Aorta (tissue), 5 donors: ENCODE measurements at places on chromosomes 11 and 22. TPM values are rescaled to one million over a fixed set of nuclear protein-coding genes. Genes with fewer than 3 reads are reported as not detected.

The OR51E2 gene
- polyA plus RNA-seq = not detected

The INS gene
- polyA plus RNA-seq = 17.2 TPM

The OR2AG2 gene
- not detected for polyA plus RNA-seq

DNA sequence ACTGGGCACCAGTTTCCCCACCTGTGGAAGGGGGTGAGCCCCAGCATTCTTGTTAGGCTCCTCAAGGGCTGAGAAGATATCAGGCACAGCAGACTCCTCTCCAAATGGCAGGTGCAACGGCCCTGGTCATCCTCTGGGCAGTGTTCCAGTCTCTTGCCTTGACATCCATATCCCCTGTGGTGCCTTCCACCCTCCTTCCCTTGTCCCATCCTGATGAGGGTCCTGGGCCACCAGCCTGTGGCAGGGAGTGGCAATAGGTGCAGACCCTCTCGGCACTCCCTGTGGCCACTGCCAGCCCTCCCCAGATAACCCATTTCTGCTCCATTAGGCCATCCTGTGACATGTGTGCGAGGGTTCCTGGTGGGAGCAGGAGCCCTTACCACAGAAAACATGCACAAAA is 78.8 kb upstream of the NECTIN1 start:
- no peaks in the 10 kb centered on the region for H3K36me3 ChIP-seq
- no peaks in the 10 kb centered on the region for H3K4me1 ChIP-seq
- H3K4me3 ChIP-seq = no peak overlapping the region
- DNase-seq = no peak
- H3K27ac ChIP-seq = no peak overlapping the region
- no peaks in the 10 kb centered on the region for H3K27me3 ChIP-seq

GRCh38 chr11:6260207-6260726 is 629 bp downstream of the CCKBR start:
- H3K27ac ChIP-seq = no peak overlapping the region
- no peaks in the 10 kb centered on the region for H3K4me1 ChIP-seq
- no peak for DNase-seq
- no peaks in the 10 kb centered on the region for H3K27me3 ChIP-seq
- no peaks in the 10 kb centered on the region for H3K36me3 ChIP-seq

The HBD gene
- polyA plus RNA-seq = not detected

DNA sequence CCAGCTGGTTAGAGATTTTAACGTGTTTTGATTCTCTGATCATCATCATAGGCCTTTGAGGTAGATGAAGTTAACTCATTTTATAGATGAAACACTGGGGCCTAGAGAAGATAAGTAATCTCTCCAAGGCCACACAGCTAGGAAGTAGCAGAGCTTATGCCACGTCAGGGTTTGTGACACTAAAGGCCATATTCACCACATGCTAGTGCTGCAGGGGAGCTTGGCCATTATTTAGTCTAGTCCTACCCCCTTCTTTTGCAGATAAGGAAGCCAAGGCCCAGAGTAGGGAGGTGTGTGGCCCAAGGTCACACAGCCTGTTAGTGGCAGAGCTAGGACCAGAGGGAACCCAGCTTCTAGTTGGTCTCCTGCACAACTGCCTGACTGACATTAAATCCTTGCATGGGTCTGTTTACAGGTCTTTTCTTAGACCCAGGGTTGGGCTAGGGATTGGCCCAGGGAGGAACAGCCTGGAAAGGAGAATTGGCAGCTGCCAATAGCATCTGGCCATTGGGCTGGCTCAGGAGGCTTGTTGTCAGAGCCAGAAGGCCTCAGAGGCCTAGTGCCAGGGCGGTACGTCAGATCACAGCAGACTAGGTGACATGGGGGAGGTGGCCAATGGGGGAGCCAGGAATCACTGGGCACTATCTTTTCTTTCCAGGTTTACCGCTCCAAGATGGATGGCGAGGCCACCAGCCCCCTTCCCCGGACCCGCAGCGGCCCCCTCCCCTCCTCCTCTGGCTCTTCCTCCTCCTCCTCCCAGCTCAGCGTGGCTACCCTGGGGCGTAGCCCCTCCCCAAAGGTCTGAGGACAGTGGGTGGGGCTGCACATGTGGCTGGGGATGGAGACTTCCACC is 36.0 kb downstream of the PHLDB1 start:
- peak overlapping the region; percentile 7 for H3K27ac ChIP-seq
- no peak for DNase-seq
- H3K4me1 ChIP-seq = no peaks in the 10 kb centered on the region
- no peaks in the 10 kb centered on the region for H3K27me3 ChIP-seq
- peaks cover 12% of the 10 kb centered on the region for H3K36me3 ChIP-seq

DNA sequence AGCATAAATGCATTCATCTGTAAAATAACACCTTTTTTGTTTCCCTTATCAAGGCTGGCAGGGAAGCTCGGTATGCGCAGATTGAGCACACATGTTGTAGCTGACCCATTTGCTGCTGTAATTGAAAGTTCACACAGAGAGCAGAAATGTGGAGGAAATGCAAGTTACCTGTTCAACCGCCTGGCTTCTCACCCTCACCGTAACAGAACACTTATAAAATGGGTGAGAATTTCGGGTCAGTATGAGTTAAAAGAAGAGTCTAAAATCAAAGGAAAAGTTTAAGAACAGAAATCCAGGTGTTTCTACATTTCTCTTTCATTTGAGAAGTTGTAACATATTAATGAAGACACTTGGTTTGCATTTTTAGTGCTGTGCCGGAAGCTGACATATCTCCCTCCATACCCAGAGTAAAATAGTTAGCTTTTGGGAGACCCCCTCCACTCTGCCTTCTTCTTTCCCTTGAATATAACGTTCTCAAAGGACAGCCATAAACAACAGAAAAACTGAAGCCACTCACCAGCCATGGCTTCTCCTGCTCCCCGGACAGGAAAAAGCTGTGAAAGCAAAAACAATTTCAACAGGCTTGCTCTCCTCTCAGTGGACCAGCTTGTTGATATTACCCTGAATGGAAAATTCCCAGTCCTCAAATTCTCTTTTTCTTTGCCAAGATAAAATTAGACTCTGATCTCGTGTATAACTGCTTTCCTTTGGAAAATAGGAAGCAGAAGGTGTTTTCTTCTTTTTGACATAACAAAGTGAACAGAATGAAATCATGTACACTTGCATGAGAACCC is at the start of gene CASP12:
Gene CASP12 (minus strand): TSS at position 570 of the 794 bp plus-strand sequence.
- no peaks in the 10 kb centered on the region for H3K27me3 ChIP-seq
- no peak for DNase-seq
- H3K4me1 ChIP-seq = peaks cover 6% of the 10 kb centered on the region
- H3K27ac ChIP-seq = peak within 1 kb of the TSS; percentile 76
- peak within 1 kb of the TSS; percentile 99 for H3K4me3 ChIP-seq

DNA sequence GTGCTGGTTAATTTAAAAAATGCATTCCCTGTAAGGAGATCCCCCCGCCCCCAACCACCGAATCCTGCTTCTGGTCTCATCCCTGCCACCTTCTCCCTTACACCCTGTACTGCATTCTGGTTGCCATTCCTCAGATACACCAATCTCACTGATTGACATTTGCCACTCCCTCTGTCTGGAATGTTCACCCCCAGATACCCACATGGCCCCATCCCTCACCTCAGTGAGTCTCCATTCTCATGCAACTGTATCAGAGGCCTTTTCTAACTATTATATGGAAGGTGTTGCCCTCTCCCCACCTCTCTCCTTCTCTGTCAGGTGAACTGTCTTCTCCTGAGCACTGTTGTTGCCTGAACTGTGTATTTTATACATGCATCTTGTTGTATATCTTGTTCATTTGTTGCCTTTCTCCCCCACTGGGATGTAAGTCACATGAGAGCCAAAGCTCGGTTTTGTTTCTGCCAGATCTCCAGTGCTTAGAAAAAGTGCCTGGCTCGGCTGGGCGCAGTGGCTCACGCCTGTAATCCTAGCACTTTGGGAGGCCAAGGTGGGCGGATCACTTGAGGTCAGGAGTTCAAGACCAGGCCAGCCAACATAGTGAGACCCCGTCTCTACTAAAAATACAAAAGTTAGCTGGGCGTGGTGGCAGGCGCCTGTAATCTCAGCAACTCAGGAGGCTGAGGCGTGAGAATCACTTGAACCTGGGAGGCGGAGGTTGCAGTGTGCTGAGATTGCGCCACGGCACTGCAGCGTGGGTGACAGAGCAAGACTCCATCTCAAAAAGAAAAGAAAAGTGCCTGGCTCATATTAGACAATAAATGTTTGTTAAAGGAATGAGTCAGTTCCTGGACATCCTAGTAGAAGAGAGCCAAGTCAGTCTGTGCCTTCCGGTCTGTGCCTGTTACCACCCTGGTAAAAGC is 61.0 kb downstream of the TNRC6B start:
- no peaks in the 10 kb centered on the region for H3K4me1 ChIP-seq
- DNase-seq = peak; percentile 57
- H3K36me3 ChIP-seq = no peaks in the 10 kb centered on the region
- no peak overlapping the region for H3K27ac ChIP-seq
- H3K4me3 ChIP-seq = no peak overlapping the region

GRCh38 chr11:93370260-93370659 is 39.7 kb downstream of the DEUP1 start:
- H3K4me3 ChIP-seq = no peak overlapping the region
- H3K27me3 ChIP-seq = no peaks in the 10 kb centered on the region
- DNase-seq = no peak
- no peaks in the 10 kb centered on the region for H3K36me3 ChIP-seq

The OR6A2 gene
- polyA plus RNA-seq = not detected

The MUC2 gene
- 11.8 TPM for polyA plus RNA-seq

GRCh38 chr11:119714590-119714989 is 14.4 kb downstream of the NECTIN1 start:
- DNase-seq = no peak
- H3K27ac ChIP-seq = no peak overlapping the region
- H3K27me3 ChIP-seq = no peaks in the 10 kb centered on the region
